ENCODE measurements at places on chromosomes 11 and 22.

DNA sequence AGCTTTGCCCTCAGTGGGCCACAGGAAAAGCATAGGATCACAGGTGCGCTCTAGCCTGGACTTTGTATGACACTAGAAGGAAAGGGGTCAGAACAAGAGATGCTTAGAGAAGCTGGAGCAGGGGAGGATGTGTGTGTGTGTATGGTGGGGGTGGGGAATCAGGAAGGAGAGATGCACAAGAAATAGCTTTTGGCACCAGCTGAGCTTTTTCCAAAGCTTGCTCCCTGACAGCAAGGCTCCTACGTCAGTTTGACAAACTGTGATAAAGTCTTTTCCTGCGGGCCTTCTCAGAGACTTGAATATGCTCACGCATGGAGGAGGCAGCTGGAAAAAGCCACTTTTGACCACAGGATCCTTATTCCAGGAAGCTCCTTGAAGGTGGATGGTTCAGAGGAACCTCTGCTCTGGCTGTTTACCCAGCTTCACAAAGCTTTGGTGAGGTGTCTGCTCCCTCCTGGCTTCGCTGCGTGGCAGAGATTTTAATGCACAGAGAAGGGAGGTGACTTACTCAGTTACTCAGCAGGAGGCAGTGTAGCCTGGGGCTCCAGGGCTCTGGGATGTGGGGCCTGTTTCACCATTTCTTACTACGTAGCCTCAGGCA lies 3.9 kb downstream of the CDC42EP1 start:
- DNase-seq: no peak

GRCh38 chr11:124167826-124168231 lies 15.3 kb upstream of the OR10D3 start:
- DNase-seq: no peak

GRCh38 chr22:41099036-41099435 lies 6.6 kb downstream of the EP300 start:
- no peak for DNase-seq

- DNase-seq: no peak
Measured at GRCh38 chr11:122317305-122317704, 201.3 kb upstream of the BLID start.

DNA sequence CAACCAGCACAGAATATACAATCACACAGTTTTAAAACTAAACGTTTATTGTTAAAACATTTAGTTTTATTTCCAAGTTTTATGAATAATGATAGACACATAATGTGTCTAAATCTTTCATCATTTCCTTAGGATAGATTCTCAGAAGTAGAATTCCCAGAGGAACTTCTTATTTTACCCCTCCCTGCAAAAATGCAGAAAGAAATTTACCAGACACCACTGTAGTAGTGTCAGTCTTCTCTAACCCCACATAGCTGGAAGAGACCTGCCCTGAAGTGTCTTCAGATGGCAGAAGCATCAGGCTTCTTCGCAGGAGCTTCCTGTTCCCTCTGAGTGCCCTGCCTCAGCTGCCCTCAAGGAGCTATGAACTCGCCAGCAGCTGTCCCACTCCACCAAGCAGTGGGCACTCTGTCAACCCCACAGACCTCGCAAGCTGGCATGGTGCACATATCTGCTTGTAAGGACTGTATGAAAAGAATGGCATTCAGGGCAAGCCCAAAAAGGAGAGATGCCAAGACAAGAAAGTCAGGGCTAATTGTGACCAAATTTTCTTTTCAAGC lies 28.5 kb upstream of the PAK1 start:
- no peak for DNase-seq

GRCh38 chr22:35839841-35840301 lies 122.2 kb downstream of the APOL5 start:
- DNase-seq: no peak

DNA sequence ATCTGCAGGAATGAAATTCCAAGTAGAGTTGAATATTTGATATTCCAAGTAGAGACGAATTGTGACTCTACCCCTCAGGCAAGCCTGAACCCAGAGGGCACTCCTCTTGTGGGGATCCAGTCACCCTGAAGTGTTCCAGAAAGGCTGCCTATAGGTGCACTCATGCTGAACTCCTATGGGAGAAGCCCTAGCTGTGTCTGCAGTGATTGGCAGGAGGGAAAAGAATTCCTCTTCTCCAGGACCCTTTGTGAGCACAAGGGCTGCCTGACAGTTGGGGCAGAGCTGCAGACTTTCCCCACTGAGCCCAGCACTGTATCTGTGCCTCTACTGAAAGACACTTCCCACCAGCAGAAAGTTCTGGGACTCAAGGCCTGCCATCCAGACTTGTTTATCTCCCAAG lies 35.0 kb downstream of the BBOX1 start:
- no peak for DNase-seq

- DNase-seq: peak; percentile 81
Measured at GRCh38 chr11:6353367-6353987, 33.2 kb upstream of the CAVIN3 start.

DNA sequence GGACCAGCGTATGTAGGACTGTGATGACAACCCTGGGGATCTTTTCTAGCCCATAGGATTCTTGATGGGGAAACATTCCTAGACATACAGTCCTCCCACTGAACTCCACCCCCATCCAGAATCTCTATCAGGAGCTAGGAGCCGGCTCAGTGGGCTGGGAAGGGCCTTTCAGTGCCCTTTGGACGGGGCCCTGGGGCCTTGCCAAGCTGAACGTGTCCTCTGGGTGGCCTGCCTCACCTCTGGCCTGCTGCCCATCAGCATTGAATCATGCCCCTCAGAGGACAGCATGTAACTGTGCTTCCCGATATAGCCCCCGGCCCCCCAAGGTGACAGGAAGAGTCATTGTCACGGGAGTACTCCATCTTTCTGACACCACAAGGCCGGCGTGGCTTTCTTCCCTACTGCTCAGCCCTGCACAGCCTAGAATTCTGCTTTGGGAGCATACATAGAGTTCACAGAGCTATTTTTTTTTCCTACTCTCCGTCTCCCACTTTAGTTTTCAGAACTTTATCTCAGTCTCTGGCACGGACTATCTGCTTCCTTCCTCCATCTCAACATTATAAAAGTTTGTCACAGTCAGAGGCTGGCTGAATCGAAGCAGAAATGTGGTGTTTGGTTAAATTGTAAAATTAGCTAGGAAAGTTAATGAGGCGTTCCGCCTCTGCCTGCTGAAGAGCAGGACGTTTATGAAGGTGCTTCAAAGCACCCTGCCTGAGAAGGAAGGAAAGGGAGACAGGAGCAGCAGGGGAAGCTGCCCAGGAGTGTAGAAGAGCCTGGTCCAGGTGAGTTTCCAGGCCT lies 111.9 kb downstream of the ZBTB16 start:
- no peak for DNase-seq

GRCh38 chr11:73907191-73907590 lies 30.4 kb downstream of the PAAF1 start:
- DNase-seq: no peak

- no peak for DNase-seq
Measured at GRCh38 chr11:32029721-32030120, 61.2 kb upstream of the RCN1 start.

- DNase-seq: no peak
Measured at GRCh38 chr11:71298761-71299181, 46.4 kb upstream of the SHANK2 start.

- DNase-seq: no peak
Measured at GRCh38 chr11:19938866-19939265, 221.4 kb downstream of the DBX1 start.

- no peak for DNase-seq
Measured at GRCh38 chr11:95514416-95515110, 275.0 kb downstream of the FAM76B start.

- DNase-seq: peak; percentile 50
Measured at GRCh38 chr22:45441138-45441537, 27.6 kb downstream of the RIBC2 start.

DNA sequence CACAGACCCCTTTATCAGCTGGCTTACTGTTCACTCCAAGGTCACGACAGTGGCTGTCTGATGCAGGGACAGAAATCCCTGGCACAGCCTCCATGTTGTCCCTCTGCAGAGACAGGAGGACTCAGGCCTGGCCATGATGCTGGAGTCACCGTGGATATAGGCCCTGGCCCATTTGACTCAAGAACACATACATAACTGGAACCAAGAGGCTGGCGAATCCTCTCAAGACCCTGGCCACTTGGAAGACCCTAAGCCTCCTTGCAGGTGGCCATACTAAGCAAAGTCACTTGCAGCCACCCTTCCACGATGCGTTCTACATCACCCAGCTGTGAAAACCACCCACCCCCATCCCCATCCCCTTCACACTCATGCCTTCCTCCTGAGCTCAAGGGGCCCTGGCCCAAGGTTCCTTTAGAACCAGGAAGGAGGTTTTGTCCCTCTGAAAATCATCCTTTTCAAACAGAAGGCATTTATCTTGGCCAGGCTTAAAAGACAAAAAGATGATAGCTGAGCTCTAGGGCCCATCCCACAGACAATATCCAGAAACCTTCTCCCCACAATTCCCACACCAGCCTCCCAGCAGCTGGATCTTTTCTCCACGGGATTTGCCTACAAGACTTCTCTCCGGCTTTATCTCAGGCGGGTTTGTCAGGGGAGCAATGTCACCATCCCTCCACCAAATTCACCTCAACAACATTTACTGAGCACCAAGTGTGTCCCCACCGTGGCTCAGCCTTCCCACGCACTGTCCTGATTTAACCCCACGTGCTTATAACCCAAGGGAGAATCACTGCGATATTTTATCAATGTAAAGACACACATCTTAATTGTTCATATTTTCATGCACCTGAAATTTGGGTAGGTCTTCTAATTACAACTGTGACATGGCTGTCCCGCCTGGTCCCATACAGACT lies 123.4 kb upstream of the SERPIND1 start:
- no peak for DNase-seq

DNA sequence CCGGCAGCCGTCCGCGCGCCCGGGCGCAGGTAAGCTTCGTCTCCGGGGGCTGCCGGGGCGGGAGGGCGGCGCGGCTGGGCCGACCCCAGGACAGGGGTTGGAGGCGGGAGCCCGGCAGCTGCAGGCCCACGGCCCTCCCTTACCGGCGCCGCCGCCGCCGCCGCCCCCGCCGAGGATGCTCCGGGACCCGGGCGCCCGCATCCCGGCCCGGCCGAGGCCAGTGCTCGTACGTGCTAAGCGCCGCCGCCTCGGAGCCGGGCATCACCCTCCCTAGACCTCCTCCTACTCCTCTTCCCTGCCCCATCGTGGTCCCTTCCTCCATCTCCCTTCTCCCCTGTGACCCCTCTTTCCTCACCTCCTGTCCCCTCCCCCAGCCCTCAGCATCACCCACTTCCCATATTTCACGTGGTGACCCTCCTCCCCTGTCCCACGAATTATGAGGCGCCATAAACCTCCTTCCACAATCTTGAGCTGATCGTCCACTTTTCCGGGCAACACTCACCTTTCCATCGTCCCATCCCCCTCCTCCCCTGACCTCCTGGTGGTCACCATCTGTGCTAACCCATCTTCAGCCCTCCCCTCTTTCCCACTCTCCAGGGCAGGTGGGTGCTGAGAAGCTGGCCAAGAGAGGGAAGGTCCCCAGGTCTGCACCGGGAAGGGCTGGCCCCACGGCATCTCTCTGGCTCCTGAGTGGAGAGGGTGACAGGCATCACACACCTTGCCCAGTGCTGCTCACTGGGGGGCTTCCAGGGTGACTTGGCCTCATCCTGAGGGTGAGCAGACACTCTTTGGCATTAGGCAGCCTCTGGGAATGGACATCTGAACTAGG lies 612 bp downstream of the ASPHD2 start:
- no peak for DNase-seq

- no peak for DNase-seq
Measured at GRCh38 chr11:7046474-7047175, 26.3 kb downstream of the NLRP14 start.

DNA sequence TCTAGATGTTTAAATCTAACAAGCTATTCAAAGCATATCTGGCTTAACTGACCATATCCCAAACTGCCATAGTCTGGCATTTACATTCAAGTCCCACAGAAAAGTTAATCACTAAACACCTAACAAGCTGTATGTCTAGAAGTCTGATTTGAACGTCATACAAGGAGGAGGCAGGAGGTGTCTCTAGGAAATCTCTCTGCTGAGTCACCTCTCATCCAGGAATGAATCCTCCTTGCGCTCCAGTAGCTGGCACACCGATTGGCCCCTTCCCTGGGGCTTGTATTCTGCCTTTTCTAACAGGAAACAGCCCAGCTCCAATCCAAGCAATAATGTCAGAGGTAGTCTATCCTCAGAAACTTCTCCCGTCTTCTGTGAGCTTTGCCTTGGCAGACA lies 31.8 kb downstream of the FEZ1 start:
- no peak for DNase-seq

GRCh38 chr22:20319745-20320658 lies at the start of gene DGCR6L:
DGCR6L (minus strand) TSS chr22:20320060; CDS start chr22:20319988, 72 bp downstream.
- peak; percentile 94 for DNase-seq
